ENCODE measurements at places on chromosomes 4 and X.

DNA sequence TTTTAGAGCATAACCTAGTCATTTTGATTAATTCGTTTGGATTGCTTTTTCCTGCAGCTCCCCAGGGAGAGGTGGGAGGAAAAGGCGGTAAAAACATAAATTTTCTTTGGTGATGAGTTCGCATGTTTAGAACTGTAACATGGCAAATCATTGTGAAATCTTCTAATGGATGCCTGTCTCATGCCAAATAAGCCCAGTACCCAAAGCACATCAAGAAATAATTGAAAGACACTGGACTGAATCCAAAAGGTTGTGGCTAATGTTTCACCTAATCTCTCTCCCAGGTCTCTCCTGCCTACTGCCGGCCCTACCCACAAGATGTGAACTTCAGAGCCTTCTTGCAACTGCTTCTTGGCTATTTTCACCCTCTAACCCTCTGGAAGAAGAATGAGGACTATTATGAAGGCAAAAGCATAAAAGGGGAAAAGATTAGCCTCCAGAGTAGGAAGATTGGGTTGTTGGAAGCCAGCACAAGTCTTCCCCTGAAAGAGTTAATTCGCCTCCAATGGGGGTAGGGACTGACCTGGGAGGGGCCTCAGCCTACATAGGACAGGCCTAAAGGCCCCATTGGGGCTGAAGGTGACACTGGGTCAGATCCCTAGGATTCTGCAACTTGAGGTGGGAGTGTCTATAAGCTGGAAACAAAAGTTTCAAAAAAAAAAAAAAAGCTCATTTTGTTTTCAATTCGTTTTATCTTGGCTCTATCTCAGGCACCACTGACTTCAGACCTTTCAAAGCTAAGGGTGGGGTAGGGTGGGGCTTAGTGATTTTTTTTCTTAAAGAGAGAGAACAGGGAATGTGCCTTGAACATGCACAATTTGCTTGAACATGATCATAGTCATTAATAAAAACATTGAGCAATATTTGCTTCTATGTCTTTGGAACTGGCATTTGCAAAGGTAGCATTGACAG is 278.6 kb upstream of the KLF3 start:
- DNase-seq, result no peak

- DNase-seq, result no peak
Observed at GRCh38 chr4:158649111-158649680, 22.5 kb downstream of the C4orf46 start.

GRCh38 chr4:110034026-110034393 is 121.3 kb downstream of the EGF start:
- no peak for DNase-seq

DNA sequence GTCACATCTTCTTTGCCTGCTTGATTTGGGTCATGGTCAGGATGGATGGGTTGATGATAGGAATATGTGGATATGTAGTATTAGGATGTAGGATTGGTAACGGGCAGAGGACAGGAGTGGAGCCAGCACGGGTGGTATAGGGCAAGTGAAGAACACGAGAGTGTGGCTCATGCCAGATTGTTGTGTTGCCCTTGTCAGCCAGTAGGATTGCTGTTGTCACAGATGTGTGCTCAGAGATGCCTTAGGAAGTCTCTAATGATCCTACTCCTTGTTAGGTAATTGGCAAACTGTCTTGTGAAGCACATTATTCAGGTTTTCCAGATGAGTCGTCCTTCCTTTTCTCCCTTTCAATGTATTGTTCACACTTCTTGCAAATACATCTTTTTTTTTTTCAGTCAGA is 5.5 kb downstream of the ATP10D start:
- no peak for DNase-seq

- no peak for DNase-seq
Observed at GRCh38 chrX:40171513-40172400, 74.0 kb upstream of the BCOR start.

DNA sequence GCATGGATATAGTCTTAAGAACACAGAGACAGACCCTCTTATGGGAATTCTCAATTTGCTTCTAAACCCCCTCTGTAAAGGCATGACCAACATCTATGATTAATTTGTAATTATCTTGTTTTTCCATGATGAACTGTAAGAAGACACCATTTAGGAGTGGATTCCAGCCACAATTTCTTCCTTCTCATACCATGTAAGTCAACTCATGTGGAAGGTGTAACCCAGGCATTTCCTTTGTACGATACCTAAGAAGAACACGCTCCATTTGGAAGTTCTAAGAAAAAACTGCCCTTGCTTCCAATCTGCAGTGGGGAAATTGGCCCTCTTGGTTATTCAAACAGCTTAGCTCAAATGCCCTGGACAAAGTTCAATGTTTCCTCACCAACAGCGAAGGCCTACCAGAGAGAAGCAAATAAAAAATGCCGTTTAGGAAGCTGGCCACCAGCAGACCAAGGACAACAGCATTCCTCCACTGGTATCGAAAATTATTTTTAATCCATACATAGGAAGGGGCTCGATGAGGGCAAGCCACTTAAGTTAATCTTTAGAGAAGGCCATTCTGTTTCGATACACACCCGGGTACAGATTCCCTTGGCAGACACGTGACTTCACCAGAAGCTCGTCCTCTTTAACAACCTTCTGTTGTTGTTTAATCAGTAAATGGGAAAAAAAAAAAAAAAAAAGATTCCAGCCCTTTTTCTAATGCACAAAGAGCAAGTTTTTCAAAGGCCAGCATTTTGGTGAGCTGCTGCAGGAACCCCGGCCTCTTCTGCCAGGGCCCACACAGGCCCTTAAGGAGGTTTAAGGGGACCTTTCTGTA is 2.6 kb downstream of the DHRSX start:
- no peak for DNase-seq

- DNase-seq, result no peak
Observed at GRCh38 chr4:87420276-87420830, 2.0 kb upstream of the NUDT9 start.

DNA sequence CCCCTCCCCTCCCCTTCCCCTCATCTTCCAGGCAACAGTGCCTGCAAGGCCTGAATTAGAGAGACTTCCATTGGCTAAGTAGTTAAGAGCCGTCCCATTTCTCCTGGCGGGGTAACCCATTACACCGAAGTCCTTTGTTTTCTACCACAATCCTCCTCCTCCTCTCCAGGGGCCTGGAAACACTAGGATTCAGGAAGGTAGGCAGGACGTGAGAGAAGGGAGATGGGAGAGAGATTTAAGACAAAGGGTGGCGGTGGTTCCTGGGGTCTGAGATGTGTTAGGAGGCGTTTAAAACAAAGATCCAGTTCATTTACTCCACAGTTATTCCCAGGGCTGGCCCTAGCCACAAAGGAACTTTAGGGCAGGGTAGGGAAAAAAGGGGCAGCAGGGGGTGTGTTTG is 28.0 kb downstream of the NYX start:
- DNase-seq, result no peak

DNA sequence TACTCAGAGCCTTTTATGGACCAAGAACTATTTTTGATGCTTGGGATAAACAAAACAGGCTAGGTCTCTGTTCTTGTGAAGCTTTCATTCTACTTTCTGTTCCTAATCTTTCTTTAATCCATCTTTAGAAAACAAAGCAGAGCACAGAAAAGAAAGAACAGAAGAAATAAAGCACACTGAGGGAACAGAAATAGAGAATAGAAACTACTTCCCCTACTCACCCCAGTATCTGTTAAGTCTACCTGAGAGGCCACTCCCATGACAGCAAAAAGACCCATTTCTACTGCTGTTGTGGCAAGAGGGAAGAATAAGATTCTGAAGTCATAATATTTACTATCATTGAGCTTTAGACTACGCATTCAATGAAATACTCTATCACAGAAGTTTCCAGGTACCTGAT is 9.2 kb downstream of the RFC1 start:
- no peak for DNase-seq

GRCh38 chr4:1797298-1797860 is 4.3 kb downstream of the FGFR3 start:
- no peak for DNase-seq

DNA sequence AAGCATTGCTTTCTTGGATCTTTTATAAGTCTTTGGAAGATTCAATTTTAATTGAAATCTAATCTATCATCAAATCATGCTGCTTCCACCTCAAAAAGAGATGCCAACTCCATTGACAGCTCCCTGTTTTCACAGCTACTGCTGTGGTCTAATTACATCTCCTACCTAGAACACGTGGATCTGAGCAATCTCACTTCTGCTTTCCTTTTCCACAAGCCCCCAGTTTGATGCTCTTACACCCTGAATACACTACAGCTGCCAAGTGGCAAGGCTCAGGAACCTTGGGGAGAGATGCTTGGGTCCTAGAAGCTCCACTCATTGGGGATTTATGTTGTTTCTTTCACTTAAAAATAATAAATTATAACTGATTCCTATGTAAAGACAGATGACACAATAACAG is 172.0 kb downstream of the CFAP299 start:
- no peak for DNase-seq

DNA sequence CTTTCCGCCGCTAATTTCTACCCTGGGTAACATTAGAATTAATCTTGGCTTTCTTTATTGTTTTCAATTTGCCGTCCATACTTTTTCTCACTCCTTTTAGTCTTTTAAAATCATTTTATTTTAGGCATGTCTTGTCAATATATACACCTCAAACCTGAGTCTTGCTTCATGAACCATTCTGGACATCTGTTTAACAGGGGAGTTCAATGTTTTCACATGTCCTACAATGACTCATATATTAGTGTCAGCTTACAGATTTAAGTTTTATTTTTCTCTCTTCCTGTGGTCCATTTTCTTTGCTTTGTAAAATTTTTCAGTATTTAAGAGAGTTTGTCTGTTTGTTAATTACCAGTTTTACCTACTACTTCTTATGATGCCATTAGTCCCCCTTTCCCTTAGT is 89.5 kb downstream of the LCORL start:
- no peak for DNase-seq

- no peak for DNase-seq
Observed at GRCh38 chrX:20189171-20189570, 47.5 kb upstream of the EIF1AX start.

- DNase-seq, result no peak
Observed at GRCh38 chr4:17246656-17247055, 265.2 kb downstream of the QDPR start.

DNA sequence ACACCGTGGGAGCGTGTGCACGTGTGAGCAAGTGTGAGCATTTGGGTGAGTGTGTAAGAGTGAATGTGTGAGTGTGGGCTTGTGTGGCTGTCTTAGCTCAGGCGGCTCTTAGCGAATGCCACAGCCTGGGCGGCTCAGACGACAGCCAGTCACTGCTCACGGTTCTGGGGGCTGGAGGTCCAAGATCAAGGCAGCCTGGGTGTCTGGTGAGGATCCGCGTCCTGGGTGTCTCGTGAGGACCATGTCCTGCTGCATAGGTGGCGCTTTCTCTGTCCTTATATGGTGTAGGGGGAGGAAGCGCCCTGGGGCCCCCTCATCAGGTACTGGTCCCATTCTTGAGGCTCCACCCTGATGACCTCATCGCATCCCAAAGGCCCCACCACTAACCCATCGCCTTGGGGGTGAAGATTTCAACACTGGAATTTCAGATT is 4.5 kb downstream of the DOK7 start:
- no peak for DNase-seq

DNA sequence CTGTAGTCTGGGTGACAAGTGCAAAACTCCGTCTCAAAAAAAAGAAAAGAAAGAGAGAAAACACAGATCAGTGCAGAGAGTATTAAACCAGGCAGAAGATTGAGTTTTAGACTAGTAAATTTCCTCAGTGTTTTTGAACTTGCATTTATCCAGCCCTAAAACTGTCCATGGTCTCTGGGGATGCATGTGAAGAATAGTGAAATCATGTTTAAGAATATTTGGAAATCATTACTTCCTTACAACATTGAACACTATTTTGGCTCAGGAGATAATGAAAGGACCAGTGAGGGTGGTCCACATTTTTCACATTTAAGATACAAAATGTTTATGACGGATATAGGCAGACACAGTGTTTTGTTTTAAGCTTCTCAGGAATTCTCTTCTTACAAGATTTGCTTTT is 195.8 kb upstream of the RASGEF1B start:
- DNase-seq, result no peak

GRCh38 chr4:76199664-76200211 is 13.9 kb downstream of the SCARB2 start:
- DNase-seq, result no peak

DNA sequence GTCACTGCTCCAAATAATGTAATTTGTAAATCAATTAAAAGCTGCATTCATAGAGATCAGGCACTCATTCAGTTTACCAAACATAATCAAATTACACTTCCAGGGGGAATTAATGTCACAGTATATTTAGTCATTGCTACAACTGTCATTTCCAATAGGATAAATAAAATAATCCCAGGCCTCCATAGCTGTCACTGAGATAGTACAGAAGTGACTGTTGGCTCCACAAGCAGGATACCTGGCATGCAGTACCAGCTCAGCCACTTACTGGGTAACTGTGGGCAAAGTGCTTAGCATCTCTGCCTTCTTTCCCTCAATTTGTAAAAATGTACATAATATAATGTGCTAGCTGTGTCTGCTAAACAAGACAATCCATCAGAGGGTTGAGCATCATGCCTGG is 128.1 kb downstream of the CAMK2D start:
- DNase-seq, result no peak

GRCh38 chr4:123327846-123328429 is 68.7 kb upstream of the SPRY1 start:
- DNase-seq, result no peak

- DNase-seq, result no peak
Observed at GRCh38 chr4:20538905-20539304, 161.4 kb upstream of the PACRGL start.

- DNase-seq, result no peak
Observed at GRCh38 chr4:139641218-139641617, 24.4 kb upstream of the MGST2 start.

DNA sequence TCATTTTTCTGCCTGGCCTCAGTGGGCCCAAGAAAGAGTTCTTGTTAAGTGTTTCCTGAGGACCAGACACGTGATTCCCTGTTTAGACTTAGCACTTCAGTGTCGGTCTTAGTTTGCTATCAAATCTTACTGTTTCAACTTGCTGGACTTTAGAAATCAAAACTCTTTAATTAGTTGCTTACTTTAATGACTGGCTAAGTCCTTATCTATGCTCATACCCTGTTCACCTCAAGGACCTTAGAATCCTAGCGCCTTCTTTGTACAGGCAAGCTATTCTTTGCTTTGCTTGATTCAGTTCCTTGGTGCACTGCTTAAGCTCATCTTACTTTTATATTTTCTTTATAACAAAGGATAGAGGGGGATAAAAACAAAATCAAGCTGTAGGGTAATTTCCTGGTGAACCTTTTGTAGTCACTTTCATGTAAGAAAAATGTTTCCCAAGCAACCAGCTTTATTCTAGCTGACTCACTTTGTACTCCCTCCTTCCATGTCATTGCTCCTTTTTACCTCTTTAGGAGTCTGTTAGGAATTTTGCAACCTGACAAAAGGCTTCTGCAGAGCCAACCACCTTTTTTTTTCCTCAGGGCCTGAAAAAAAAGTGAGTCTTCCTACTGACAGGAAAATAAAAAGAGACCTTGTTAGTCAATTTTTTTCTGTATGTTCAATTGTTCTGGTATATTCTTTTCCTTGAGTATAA is 14.7 kb downstream of the WDR44 start:
- no peak for DNase-seq

- DNase-seq, result no peak
Observed at GRCh38 chr4:39170301-39170700, 12.0 kb upstream of the WDR19 start.
